Bone marrow (tissue), 2 donors: ENCODE measurements at places on chromosomes 16 and 17.
A peak's percentile ranks its signal among the peaks of the same experiment; 100 is the strongest.

DNA sequence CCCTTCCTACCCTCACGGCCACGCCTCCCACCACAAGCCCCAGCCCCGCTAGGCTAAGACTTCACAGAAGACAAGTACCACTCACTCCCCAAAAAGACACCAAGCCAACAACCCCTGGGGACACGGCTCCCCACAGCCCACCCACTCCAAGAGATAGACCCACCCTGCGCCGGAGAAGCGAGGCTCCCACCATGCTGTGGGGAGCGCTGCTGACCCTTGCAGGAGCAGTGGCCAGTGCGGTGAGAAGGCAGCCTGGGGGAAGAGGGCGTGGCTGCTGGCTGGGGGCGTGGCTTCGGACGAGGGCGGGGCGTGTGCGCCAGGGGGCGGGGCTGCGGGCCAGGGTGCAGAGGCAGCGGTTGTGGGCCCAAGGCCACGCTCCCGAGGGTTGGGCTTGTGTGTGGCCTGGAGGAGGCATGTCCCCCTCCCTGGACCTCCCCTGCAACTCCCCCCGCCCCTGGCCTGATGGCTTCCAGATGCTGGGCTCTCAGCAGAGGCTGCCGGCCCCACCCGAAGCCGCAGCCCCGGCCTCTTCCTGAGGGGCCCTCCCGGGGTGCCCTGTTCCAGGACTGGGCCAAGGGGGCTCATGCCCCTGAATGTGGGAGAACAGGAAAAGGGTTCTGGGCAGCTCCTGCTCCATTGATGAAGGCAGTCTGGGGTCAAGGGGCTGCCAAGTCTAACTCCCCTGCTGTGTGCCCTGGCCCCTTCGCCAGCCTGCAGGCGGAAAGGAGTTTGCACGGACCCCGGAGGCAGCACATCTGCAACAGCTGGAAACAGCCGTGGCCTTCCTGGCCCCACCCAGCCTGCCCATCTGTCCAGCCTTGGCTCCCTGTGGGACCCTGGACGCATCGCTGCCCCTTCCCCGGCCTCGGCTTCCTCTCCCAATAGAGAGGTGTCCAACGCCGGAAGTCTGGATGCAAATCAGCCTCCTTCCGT lies 9.1 kb downstream of the TFAP4 start:
- no peak for DNase-seq

DNA sequence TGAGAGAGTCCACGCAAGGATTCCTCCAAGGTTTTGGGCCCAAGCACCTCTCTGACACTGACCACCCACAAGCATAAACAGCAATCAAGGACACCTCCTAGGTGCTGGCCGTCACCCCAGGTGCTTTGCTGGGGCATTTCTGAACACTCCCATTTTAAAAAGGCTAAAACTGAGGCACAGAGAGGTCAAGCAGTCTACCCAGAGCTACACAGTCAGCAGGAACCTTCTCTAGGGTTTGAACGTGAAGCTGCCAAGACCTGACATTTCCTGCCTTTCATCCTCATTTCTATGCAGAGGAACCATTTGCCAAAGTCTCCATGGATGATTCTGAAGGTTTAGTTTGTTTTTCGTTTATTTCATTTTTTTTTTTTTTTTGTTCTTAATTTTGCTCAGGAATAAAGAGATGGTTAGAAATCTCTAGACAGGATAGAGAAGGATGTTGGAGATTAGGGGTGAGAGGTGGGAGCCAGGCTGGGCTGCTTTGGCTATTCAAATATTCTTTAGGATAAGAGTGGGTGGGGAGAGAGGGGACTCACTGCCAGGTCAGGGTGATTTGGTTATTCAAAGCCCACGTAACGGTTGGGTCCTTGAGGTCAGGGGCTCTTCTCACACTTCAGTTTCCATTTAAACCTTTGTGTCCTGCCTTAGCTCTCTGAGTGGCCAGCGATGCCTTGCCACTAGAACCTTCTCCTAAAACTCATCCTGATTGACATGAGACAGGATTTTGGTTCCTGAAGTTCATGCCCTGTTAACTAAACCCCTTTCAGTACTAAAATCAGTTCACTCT lies 6.2 kb downstream of the PLCG2 start:
- no peak for DNase-seq

- DNase-seq: no peak
Measured at GRCh38 chr16:627454-628239, 3.1 kb upstream of the WFIKKN1 start.

DNA sequence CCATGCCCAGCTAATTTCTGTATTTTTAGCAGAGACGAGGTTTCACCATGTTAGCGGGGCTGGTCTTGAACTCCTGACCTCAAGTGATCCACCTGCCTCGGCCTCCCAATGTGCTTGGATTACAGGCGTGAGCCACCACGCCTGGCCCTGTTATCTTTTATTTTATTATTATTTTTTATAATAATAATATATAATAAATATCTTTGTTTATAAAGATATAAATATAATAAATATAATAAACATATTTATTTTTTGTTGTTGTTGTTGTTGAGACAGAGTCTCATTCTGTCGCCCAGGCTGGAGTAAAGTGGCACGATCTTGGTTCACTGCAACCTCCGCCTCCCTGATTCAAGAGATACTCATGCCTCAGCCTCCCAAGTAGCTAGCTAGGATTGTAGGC lies 7.0 kb upstream of the RNF157 start:
- DNase-seq: no peak

GRCh38 chr16:57920215-57920879 lies 50.6 kb downstream of the CNGB1 start:
- DNase-seq: no peak

- DNase-seq: no peak
Measured at GRCh38 chr16:66701516-66701915, 5.0 kb upstream of the CMTM4 start.

GRCh38 chr16:81481207-81481821 lies 36.7 kb downstream of the CMIP start:
- peak; percentile 42 for DNase-seq

DNA sequence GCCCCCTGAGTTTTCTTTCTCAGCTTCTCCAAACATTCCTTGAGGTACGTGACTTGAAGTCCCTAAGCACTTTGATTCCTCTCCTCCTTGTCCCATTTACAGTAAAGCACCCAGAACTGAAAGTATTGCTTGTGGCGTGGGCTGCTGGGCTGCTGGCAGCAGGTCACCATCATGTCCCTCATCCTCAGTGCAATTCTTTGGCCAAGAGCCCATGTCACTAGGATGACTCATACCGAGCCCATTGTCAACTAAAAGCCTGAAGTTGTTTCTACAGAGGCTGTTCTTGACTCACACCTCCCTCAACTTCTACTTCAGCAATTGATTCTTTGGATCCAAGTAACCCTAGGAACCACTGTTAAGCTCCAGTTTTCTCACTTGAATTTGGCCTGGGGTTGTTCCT lies 54.3 kb downstream of the KPNA2 start:
- no peak for DNase-seq

GRCh38 chr17:19978805-19979211 lies 1.2 kb upstream of the AKAP10 start:
- no peak for DNase-seq

GRCh38 chr16:11635113-11635652 lies 33.1 kb upstream of the SNN start:
- DNase-seq: no peak

DNA sequence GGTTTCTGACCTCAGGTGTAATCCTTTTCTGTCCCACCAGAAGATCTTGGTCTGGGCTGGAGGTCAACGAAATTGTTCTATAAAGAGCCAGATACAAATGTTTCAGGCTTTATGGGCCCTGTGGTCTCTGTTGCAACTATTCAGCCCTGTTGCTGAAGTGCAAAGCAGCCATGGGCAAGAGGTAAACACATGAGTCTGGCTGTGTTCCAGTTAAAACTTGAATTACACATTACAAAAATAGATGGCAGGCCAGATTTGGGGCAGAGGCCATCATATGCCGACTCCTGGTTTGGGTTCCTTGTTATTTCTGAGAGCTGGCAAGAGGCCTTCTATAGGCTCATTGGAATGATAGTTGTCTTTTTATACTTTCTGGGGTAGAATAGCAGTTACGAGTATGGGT lies 114.4 kb downstream of the SDR42E1 start:
- no peak for DNase-seq

DNA sequence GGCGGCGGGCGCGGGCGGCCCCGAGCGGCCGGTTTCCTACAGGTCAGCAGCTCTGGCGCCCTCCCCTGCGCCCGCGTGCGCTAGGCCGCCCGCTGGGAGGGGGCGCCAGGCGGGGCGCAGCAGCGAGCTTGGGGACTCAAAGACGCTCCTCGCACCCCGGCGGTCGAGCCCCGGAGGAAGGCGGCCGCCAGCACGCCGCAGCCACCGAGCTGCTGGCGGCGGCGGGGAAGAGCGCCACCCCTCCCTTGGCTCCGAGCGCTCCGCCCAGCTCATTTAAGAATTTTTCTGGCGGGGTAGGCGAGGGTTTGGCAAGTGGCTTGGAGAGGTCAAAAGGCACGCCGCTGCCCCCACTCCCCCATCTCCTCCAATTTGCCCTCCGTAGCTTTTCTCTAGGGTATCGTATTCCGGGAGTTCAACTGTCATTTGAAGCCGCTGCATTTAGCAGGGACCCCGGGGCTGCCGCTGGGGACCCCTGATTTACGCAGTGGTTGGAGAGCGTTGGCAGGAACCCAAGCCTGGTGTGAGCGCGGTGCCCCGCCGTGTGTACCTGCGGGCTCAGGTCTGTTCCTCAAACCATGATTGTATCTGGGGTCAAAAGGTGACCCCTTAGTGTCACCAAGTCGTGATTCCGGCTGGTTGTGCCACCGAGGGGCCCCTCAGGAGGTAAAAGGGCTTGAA lies 59.5 kb upstream of the GSE1 start:
- DNase-seq: no peak

- no peak for DNase-seq
Measured at GRCh38 chr17:72158895-72159885, 38.4 kb downstream of the SOX9 start.

DNA sequence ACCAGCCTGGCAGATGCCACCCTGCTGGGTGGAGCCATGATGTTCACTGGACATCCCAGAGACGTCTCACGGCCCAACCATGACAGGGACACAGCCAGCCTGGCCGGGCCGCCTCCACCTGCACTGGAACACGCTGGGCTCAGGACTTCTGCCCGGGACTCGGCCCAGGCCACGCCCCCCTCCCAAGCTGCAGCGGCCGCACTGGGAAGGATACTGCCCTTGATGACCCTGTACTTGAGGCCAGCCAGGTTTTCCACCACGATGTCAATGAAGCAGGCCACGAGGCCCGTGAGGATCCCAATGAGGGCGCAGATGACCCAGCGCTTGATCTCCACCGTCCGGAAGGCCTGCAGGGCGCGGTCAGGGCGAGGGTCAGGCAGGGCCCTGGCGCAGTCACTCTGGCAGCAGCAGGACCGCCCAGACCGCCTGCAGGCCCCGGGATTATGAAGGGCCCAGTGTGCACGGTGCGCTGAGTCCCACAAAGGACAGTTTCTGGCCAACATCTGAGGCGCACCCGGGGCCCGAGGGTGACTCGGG lies 14.2 kb downstream of the CLCN7 start:
- no peak for DNase-seq

GRCh38 chr17:4150096-4150495 lies 7.1 kb downstream of the CYB5D2 start:
- DNase-seq: no peak

DNA sequence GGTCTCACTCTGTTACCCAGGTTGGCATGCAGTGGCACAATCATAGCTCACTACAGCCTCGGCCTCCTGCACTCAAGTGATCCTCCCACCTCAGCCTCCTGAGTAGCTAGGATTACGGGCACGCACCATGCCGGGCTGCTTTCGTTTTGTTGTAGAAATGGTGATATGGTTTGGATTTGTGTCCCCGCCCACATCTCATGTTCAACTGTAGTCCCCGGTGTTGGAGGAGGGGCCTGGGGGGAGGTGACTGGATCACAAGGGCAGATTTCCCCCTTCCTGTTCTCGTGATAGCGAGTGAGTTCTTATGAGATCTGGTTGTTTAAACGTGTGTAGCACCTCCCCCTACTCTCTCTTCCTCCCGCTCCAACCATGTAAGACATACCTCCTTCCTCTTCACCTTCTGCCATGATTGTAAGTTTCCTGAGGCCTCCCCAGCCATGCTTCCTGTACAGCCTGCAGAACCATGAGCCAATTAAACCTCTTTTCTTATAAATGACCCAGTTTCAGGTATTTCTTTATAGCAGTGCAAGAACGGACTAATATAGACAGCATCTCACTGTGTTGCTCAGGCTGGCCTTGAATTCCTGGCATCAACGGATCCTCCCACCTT lies 6.0 kb downstream of the PDZD9 start:
- DNase-seq: no peak

GRCh38 chr17:36921095-36921851 lies 16.0 kb upstream of the LHX1 start:
- no peak for DNase-seq

DNA sequence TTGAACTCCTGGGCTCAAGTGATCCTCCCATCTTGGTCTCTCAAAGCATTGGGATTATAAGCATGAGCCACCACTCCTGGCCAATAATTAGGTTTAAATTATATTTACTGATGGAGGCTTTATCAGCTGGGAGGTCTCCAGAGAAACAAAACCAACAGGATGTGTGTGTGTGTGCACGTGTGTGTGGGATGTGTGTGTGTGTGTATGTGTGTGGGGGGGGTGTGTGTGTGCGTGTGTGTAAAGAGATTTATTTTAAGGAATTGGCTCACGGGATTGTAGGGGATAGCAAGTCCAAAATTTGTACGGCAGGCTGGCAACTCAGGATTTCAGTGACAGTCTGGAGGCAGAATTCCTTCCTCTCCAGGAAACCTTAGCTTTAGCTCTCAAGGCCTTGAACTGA lies 4.6 kb downstream of the MMP25 start:
- DNase-seq: no peak

- no peak for DNase-seq
Measured at GRCh38 chr17:49602783-49603182, 27.1 kb downstream of the NXPH3 start.

GRCh38 chr17:16001226-16001897 lies 1.7 kb downstream of the TTC19 start:
- DNase-seq: no peak

DNA sequence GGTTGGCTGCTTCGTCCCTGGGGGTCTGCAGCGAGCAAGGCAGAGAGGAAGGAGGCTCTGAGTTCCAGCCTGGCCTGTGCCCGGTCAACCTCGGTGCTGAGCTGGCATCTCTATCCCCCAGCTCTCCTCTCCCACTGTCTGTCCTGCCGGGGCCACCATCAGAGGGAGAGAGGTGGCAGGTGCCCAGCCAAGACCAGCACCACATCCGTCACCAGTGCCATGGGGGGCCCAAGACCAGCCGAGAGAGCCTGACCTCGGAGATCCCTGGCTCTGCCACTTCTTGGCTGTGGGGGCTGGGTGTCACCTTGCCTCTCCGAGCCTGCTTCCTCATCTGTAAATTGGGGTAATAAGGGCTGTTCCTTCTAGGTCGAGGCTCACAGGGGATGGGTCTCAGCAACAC lies 560 bp upstream of the P2RX1 start:
- DNase-seq: peak; percentile 20

GRCh38 chr16:10265770-10266615 lies 83.8 kb upstream of the GRIN2A start:
- DNase-seq: no peak

- DNase-seq: no peak
Measured at GRCh38 chr17:867896-868489, 85.8 kb downstream of the MRM3 start.
